ENCODE measurements at places on chromosomes 3 and 15.
A peak's percentile ranks its signal among the peaks of the same experiment; 100 is the strongest.

DNA sequence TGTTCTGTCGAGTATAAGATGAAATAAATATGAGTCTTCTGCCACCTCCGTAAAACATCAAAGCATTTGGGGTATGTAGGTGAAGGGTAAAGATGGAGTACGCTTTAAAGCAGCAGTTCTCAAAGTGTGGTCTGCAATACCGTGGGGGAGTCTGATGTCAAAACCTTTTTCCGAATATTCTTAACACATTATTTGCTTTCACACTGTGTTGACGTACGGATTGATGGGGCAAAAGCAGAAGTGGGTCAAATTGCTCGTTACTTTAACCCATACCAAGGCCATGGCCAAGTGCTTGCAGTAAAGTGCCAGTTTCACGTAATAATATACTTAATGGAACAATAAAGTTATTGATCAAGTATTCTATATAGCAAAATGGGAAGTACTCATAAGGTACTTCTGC lies 36.3 kb downstream of the PAK2 start:
- no peak for DNase-seq

GRCh38 chr15:78001656-78002055 lies 75.9 kb downstream of the TBC1D2B start:
- DNase-seq = no peak

DNA sequence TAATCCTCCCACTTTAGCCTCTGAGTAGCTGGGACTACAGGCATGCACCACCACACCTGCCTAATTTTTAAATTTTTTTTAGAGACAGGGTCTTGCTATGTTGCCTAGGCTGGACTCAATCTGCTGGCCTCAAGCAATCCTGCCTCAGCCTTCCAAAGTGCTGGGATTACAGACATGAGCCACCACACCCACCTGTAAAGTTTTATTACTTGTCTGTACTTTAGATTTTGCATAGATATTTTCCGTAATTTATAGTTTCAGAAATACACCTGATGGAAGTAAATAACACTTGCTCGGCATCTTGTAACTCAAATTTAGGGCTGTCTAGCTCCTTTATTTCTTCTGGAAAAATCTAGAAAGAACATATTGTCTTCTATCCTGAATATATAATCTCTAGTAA lies 5.8 kb downstream of the DZIP3 start:
- no peak for DNase-seq

DNA sequence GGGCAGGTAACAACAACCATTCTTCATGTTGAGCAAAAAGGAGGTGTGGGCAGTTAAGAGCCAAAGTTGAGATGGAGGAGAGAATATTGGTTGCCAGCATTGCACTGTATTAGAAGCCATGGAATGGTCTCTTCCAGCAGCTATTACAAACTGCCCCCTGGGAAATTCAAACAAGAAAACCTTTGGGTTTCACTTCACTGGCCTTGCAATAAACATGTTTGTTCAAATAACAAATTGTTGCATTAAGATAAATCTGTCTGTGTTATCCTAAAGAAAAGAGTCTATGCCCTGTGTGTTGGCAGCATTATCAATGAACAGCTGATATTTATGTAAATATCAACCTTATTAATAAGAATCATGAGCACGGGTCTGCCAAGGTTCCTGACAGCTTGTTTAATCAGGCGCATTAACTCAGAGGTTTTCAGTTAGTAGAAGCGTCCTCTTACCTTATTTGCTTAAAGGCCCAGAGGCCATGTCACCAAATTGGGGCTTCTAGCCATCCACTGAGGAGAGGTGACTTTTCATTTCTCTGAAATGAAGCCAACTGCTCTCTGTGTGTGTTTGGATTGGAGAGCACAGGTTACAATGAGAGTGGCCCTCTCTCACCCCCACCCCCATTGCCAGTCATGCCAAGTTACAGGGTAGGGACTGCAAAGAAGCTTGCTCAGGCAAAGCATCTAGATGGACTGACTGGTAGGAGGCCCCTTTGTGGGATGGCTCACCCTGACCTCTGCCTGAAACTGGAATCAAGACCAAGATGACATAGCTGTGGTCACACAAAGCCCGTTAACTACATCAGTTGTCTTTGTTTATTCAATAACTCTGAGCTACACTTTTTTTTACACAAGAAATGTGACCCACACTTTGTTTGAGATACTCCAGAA lies 10.5 kb downstream of the FILIP1L start:
- no peak for DNase-seq

DNA sequence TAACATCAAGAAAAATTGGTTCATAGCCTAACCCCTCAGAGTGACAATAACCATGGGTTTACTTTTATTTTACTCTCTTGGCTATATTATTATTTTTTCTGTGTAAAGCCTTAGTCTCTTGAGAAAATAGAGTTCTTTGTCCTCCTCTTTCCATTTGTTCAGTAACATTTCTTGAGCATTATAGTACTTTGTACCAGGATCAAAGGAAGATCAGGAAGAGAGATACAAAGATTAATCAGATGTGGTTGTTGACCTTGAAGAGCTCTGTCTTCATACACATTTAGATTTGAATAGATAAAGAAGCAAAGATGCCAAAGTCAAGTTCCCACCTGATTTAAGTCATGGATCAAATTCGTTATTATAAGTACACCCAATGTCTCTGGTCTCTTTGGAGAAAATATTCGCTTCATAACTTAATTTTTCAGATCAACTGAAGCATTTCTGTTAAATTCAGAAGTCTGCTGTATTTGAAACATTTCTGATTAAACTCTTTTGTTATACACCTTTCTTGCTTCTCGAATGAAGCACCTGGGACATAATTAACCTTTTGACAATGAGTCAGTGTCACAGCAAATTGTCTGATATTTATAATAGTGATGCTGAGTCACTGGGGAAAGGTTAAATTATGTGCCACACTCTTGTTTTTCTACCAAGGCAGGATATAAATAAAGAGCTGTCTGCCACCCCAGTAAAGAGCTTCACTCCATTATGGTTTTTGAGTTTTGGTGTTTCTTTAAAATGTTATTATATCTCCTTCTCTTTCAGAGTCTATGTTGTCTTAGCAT lies 100.2 kb downstream of the GHSR start:
- no peak for DNase-seq

- no peak for DNase-seq
Observed at GRCh38 chr3:112982710-112983109, 7.8 kb upstream of the CD200R1 start.

DNA sequence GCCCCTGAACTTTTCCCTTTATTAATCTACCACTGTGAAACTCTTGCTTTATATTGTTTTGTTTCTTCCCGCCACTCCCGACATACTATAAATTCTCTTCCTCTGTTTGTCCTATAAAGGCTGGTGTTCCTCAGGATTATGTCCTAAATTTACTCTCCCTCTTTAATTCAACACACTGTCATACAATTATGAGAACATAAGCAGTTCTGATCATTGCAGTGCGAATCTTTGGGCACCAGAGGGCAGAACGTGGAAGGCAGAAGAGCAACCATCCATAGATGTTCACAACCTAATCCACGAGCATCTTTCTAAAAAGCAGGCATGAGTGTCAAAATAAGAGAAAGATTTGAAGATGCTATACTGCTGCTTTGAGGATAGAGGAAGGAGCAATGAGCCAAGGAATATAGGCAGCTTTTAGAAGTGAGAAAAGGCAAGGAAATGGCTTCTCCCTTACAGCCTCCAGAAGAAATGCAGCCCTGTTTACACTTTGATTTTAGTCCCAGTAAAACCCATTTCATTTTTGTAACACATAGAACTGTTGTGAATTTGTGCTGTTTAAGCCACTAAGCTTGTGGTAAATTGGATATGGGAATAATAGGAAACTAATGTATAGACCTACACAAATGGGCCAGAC lies 179.4 kb downstream of the GBE1 start:
- peak; percentile 35 for DNase-seq

DNA sequence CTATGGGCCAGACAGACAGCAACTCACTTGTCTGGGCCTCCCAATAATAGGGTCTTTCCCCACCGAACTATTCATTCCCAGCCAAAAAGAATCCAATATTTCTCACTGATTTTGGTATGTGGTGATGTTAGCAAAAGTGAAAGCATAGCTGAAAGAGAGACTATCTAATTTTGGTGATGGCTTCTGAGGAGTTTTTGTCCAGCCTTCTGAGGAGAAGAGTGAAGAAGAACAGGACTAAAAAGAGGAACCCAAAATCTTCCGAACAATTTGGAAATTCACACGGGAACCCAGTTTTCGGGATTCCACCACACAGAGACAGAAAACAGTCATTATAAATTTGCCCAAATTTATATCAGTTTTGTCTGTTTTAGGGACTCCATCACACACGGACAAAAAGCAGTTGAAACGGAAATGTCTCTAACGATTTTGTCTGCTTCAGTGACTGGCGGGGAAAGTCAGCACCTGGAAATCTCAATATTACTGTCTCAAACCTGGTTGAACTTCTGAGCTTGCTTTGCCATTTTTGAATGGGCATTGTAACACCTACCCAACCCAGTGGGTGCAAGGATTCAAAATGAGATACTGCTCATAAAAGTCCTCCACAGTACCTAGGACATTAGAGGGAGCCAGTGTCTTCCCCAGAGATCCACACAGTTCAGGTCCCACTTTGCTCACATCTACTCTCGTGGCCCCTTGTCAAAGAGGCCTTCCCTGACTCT lies 9.1 kb downstream of the CD80 start:
- DNase-seq = peak; percentile 2

All from fibroblast of skin of abdomen (primary cell).